Natural killer cell treated with Interleukin-12 subunit alpha and Interleukin-12 subunit beta and Interleukin-15 and Interleukin-18, amount 100 ng/mL, for 72 hours (primary cell): ENCODE measurements at places on chromosomes 7 and 10.
A peak's percentile ranks its signal among the peaks of the same experiment; 100 is the strongest.

DNA sequence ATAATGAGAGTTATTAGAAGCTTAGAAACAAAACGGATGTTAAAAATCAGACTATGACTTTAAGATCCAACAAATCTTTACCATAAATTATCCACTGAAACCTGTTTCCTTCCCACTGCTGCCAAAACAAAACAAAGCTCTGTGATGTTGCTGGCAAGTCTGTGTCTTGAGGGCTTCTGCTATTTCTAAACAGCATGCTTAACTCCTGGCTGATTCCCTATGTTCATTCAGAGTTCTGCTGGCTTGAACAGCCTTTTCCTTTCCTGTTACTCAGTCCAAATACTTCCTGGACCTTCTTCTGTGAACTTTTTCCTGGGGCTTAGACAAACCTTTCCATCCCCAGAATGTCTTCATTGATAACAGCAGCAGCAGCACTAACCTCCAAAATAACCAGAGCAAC lies 448.1 kb downstream of the SORCS1 start:
- H3K36me3 ChIP-seq: no peaks in the 10 kb centered on the region
- H3K4me3 ChIP-seq: no peak overlapping the region
- H3K4me1 ChIP-seq: no peaks in the 10 kb centered on the region
- no peak overlapping the region for H3K27ac ChIP-seq

- no peak overlapping the region for H3K4me3 ChIP-seq
- DNase-seq: no peak
- peaks cover 21% of the 10 kb centered on the region for H3K4me1 ChIP-seq
- H3K36me3 ChIP-seq: peaks cover 4% of the 10 kb centered on the region
These were observed 18.8 kb upstream of the SH2D4B start for GRCh38 chr10:80518807-80519360.

DNA sequence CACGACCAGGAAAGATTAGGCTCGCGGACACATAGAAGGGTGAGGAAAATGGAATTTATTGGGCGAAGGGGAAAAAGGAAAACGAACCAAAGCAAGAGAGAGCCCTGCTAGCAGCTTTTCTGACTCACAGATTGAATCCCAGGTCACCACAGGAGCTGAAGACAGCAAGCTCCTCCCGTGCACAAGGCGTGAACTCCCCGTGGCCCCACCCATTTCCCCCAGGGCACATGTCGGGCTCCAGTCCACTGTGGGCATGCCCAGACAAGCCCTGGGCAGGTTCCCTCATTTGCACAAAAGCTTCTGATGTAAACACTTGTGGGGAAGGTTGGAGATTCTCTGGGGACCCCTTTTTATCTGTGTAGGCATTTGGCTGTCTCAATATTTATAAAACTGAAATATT lies 582.4 kb downstream of the SUGCT start:
- no peak overlapping the region for H3K4me3 ChIP-seq
- no peak overlapping the region for H3K27ac ChIP-seq
- no peak for DNase-seq
- H3K27me3 ChIP-seq: no peaks in the 10 kb centered on the region
- H3K36me3 ChIP-seq: no peaks in the 10 kb centered on the region

DNA sequence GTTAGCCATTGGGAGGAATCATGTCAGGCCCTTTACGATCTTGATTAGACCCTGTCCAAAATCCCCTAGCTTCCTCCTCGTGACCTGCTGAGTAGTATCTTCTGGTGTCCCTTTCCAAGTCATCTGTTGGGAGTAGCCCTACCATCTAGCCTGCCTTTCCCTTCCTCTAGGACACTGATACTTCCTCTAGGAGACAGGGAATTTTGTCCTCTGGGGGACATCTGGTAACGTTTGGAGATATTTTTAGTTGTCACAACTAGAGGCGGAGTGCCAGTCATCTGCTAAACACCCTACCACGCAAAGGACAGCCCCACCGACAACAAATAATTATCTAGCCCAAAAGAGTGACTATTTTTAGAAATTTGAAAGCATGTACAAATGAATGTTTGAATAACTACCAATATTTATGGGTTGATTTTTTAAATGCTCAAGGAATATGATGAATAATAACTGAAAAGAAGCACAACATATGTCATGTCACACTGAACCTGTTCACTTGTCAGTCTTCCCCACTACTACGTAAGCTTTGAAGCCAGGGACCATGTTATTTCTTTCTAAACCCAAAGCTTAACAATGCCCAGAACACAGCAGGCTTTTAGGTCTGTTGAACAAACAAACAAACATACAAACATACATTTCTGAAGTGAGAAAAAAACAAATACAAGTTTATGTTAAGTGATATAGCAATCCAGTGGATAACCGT lies 105.9 kb downstream of the ARHGAP12 start:
- H3K4me3 ChIP-seq: no peak overlapping the region
- DNase-seq: no peak
- no peaks in the 10 kb centered on the region for H3K36me3 ChIP-seq
- H3K27me3 ChIP-seq: no peaks in the 10 kb centered on the region

DNA sequence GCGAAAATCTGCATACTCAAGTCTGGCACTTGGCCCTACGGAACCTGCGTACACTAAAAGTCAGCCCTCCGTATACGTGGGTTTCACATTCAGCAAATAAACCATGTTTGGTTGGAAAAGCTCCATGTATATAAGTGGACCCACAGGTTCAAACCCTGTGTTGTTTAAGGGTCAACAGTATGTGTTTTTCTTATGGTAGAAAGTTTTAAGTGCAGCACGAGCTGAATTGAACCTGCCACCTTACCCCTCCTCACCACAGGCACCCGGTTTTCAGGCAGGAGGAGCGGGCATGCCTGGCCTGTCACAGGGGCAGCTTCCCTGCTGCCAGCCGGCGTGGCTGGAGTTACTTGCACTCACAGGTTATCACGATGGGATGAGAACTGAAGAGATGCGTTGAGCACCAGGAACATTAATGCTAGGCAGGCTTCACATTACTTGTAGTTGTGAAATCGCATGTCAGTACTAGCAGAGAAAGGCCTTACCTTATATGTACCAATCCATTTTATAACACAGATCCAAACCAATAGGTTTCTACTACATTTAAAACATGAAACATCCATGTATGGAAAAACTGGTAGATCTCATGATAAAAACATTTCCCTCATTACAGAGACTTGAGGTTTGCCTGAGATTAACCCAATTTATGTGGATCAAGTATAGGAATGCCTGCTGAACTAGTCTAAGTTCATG lies 12.9 kb downstream of the INSIG1 start:
- no peak for DNase-seq
- H3K27me3 ChIP-seq: no peaks in the 10 kb centered on the region
- peaks cover 15% of the 10 kb centered on the region for H3K4me1 ChIP-seq
- H3K27ac ChIP-seq: no peak overlapping the region
- H3K4me3 ChIP-seq: no peak overlapping the region
- H3K36me3 ChIP-seq: peaks cover 19% of the 10 kb centered on the region

DNA sequence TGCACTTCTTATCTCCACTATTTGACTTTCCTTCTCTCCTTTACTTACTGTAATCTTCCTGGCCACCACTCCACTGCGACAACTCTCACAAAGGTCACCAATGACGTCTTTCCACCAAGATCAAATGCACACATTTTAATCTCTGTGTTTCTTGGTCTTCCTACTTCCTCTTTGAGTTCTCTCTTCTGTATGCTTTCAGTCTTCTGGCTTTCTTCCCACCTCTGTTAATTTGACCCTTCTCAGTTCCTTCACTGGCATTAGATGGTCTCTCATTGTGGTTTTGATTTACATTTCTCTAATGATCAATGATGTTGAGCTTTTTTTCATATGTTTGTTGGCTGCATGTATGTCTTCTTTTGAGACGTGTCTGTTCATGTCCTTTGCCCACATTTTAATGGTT lies 31.9 kb downstream of the FAM107B start:
- H3K4me3 ChIP-seq: no peak overlapping the region
- peaks cover 6% of the 10 kb centered on the region for H3K27me3 ChIP-seq
- peaks cover 11% of the 10 kb centered on the region for H3K4me1 ChIP-seq
- peaks cover 6% of the 10 kb centered on the region for H3K36me3 ChIP-seq

GRCh38 chr10:42962110-42962901 lies 114.6 kb upstream of the RET start:
- H3K36me3 ChIP-seq: no peaks in the 10 kb centered on the region
- no peak overlapping the region for H3K27ac ChIP-seq
- H3K4me1 ChIP-seq: no peaks in the 10 kb centered on the region

DNA sequence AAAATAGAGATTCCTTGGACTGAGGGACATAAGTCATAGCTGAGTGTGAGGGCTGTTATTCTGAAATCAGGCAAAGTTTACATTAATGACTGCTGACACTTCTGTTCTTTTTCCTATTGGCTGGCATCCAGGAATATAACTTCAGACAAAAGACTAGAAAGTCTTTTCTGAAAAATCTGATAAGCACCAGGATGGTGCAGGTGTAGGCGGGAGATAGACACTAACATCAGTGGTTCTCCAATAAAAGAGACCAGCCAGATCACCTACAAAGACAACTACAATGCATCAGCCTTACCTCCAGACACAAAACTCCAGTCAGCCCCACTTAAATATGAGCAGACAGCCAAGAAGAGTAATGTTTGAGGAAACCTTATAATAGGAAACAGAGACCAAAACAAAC lies 168.3 kb upstream of the LRGUK start:
- H3K4me3 ChIP-seq: no peak overlapping the region
- H3K36me3 ChIP-seq: peaks cover 4% of the 10 kb centered on the region
- no peak overlapping the region for H3K27ac ChIP-seq
- no peak for DNase-seq

DNA sequence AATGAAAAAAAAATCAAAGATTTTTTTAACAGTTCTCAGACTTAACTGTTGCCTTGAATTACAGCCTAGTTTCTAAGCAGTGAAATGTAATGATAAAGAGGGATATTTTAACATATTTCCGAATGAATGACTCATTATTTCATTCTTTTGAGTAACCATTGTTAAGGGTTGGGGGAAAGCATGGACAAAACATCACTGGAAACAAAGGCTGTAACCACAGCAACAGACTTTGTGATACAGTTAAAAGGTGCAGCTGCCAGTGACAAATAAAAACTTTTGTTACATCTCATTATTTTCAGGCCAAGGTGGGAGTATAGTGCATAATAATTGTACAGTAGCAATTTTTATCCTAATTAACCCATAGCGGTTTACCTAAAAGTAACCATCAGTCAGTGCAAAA lies 172.6 kb downstream of the LRRTM3 start:
- H3K4me1 ChIP-seq: no peaks in the 10 kb centered on the region
- no peaks in the 10 kb centered on the region for H3K27me3 ChIP-seq
- H3K4me3 ChIP-seq: no peak overlapping the region
- H3K27ac ChIP-seq: no peak overlapping the region

- peaks cover 9% of the 10 kb centered on the region for H3K36me3 ChIP-seq
- no peak overlapping the region for H3K4me3 ChIP-seq
- H3K27me3 ChIP-seq: no peaks in the 10 kb centered on the region
- H3K4me1 ChIP-seq: peaks cover 14% of the 10 kb centered on the region
These were observed 6.7 kb downstream of the IFIT5 start for GRCh38 chr10:89421018-89421476.

- no peaks in the 10 kb centered on the region for H3K4me1 ChIP-seq
- DNase-seq: no peak
- peaks cover 2% of the 10 kb centered on the region for H3K27me3 ChIP-seq
- no peaks in the 10 kb centered on the region for H3K36me3 ChIP-seq
- H3K27ac ChIP-seq: no peak overlapping the region
- no peak overlapping the region for H3K4me3 ChIP-seq
These were observed 167.0 kb upstream of the CCDC6 start for GRCh38 chr10:60073397-60073780.

DNA sequence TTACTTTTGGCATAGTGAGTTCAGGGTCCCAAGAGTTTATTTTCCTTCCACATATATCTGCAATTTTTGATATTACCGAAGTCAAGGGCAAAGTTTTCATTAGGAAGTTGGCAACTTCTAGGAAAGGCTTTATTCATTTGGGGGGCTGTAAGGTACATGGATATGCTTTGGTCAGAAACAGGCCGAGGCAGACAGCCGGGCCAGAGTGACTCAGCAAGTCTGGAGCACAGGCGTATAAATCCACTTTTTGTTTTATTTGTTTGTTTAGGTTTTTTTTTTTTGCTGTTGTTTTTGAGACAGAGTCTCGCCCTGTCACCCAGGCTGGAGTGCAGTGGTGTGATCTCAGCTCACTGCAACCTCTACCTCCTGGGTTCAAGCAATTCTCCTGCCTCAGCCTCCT lies 3.7 kb downstream of the ZNF680 start:
- no peak for DNase-seq
- peaks cover 37% of the 10 kb centered on the region for H3K4me1 ChIP-seq
- H3K4me3 ChIP-seq: no peak overlapping the region
- no peaks in the 10 kb centered on the region for H3K27me3 ChIP-seq
- H3K36me3 ChIP-seq: peaks cover 22% of the 10 kb centered on the region
- H3K27ac ChIP-seq: no peak overlapping the region

DNA sequence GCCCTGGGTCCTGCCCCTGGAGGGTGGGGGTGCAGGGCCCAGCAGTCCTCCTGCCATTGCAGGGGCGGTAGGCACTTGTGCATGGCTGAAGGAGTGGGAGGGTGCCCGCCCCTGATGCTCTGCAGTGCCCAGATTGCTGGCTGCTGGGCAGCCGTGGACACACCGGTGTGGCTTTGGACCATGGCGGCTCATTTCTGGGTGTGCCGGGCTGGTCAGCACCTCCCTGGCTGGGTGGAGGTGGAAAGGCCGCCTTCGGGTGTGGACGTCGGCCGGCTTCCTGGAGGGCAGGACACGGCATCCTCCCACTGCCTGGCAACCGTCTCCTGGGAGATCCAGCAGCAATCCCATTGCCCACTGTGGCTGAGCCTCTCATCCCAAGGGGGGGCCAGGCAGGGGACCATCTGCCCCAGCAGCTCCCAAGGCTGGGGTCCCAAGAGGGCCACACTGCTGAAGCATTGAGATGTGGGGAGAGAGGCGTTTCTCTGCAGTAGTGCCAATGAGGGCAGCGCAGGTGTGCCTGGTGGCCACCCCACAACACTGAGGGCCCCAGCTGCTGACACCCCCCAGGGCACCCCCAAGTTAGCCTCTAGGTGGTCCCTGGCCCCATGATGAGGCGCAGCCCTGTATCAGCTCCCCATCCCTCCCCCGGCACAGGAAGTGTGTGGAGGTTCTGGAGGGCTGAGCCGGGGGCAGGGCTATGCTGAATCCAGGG lies 12.9 kb downstream of the TTYH3 start:
- no peaks in the 10 kb centered on the region for H3K36me3 ChIP-seq
- no peaks in the 10 kb centered on the region for H3K27me3 ChIP-seq
- no peak for DNase-seq
- H3K27ac ChIP-seq: peak overlapping the region; percentile 70

DNA sequence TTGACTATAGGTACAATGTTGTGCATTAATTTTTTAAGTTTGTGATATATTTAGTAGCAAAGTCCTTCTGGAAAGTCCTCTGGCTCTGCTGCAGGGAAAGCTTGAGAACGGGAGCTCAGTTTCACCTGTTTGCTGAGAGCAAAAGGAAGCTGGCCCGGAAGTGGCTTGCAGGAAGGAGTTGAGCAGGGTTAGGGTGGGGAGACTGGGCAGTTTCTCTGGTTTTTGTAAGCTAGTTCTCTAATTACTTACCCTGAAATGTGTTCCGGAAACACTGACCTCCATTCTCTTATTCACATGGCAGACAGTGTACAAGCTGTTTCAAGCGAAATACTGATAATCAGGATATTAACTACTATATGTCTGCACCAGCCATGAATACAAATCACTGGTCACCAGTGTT lies 22.3 kb downstream of the MAP3K8 start:
- H3K27ac ChIP-seq: peak overlapping the region; percentile 91
- peak; percentile 75 for DNase-seq
- no peaks in the 10 kb centered on the region for H3K27me3 ChIP-seq
- peak overlapping the region; percentile 73 for H3K4me3 ChIP-seq
- H3K4me1 ChIP-seq: peaks cover 49% of the 10 kb centered on the region
